ENCODE measurements at places on chromosomes 6 and 20.

- DNase-seq, result no peak
Observed at GRCh38 chr20:8421981-8422380, 289.9 kb downstream of the PLCB1 start.

DNA sequence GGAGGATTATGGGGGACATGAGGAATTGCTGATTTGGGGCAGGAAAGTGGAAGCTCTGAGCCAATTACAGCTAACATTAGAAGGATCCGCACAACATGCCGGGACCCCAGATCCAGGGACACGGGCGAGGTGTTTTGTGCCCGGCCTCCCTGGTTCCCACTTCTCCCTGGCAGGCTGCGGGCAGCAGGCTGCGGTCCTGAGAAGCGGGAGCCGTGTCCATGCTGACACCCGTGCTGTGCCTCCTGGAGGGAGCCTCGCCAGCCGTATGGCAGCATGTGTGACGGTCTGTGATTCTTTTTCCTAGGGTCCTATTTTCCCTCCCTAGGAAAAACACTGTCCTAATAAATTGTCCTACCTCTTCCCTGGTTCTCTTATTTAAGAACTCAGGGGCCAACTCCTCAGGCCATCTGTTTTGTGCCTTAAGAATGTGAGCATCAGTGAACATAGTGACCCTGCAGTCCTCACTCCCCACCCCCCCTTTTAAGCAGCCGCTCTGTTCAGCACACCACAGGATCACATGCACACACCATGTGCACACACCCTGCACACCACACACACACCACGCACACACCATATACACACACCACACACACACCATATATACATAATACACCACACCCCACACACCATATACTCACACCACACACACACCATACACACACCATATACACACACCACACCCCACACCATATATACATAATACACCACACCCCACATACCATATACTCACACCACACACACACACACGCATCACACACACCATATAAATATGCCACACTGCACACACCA lies 49.9 kb downstream of the DACT2 start:
- DNase-seq, result no peak

DNA sequence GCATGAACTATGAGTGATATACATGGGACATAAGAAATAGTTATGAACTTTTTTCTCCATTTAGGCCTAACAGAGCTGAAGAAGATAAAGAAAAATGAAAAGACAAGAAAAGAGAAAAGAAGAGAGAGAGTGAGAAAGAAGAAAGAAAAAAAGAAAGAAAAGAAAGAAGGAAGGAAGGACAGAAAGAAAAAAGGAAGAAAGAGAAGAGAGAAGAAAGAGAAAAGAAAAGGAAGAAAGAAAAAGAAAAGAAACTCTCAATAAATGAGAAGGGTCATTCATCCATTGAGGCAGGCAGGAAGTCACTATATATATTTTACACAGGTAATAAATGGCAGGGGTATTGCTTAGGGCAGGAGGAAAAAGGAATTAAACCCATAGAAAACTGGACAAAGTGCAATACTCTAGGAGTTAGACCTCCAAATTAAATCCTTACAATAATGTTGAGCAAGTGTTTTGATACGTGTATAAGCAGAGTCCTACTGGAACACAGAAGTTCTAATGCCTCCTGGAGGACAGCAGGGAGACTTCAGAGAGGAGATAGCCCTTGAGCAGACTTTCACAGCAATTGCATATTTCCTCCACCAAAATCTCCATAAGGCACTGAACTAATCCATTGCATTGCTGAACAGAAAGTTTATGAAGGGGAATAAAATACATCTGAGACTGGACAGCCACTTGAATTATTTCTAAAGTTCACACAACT lies 86.4 kb upstream of the TENT5A start:
- no peak for DNase-seq

DNA sequence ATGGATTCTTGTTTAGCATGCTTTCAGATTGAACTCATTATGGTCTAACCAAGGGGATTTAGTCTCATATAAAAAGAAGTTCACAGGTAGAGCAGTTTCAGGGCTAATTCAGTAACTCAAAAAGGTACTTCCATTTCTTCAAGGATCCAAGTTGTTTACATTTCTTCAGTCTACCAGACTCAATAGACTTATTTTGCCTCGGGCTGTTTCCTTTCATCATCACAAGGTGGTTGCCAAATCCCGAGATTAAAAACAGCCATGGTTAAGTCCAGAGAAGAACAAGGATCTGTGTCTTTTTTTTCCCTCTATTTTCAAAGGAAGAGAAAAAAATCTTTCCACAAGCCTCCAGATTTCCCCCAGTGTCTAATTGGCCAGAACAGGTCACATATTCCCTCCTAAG lies 69.8 kb upstream of the SNX9 start:
- DNase-seq, result no peak

DNA sequence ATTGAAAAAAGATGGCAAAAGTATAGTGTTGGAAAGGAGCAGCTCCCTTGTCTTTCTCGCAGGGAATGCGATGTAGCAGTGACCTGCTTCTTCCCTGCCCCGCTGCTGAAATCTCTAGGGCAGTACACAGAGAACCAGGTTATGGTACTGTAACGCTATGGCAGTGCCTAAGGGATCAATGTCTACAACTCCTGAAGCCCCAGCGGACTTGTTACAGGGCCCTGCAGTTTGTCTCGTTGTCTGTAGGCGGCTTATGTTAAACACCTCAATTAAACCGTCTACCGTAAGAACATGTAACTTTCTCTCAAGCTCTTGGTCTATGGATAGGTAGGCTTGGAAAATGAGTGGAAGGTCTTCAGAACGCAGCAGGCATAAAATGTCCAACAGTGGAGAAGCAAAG lies 44.8 kb upstream of the SLC17A4 start:
- DNase-seq, result no peak

DNA sequence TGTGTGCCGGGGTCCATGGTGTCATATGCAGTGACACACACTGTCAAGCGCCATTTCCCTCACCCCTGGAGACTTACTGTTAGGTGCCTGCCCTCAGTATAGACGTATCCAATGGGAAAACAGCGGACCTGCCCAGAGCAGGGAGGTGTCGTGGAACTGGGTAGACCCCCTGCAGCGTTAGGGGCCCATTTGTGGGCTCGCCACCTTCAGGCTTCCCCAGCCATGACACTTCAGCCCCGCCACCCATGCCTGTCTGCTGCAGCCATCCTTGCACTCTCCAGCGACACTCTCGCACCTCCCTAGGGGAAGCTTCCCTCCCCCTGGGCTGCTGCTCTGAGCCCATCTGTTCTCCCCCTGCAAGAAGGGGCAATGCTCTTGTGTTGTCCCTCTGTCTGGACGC lies 43.2 kb downstream of the STK35 start:
- DNase-seq, result no peak

GRCh38 chr6:39152262-39152661 lies 37.3 kb upstream of the SAYSD1 start:
- DNase-seq, result no peak

DNA sequence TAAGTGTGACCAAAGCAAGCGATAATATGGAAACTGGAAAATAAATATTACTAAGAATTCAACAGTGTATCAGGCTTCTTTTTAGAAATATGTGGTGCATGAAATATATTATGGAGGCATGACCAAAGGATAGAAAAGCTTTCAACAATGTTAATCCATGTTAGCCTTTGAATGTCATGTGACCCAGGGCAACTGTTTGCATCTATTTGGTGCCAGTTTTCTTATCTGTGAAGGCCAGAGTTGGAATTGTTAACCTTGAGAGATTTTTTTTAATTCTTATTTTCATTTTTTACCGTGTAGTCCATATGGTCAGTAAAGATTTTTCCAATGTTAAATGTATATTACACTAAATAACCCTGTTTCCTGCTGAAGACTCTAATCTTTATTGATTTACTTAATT lies 411.1 kb downstream of the BCKDHB start:
- DNase-seq, result no peak

GRCh38 chr6:168637834-168638233 lies 196.8 kb downstream of the SMOC2 start:
- DNase-seq, result no peak

GRCh38 chr6:37492236-37492972 lies 7.3 kb downstream of the CCDC167 start:
- DNase-seq, result no peak

GRCh38 chr6:10383331-10384090 lies 31.4 kb downstream of the TFAP2A start:
- DNase-seq, result no peak

DNA sequence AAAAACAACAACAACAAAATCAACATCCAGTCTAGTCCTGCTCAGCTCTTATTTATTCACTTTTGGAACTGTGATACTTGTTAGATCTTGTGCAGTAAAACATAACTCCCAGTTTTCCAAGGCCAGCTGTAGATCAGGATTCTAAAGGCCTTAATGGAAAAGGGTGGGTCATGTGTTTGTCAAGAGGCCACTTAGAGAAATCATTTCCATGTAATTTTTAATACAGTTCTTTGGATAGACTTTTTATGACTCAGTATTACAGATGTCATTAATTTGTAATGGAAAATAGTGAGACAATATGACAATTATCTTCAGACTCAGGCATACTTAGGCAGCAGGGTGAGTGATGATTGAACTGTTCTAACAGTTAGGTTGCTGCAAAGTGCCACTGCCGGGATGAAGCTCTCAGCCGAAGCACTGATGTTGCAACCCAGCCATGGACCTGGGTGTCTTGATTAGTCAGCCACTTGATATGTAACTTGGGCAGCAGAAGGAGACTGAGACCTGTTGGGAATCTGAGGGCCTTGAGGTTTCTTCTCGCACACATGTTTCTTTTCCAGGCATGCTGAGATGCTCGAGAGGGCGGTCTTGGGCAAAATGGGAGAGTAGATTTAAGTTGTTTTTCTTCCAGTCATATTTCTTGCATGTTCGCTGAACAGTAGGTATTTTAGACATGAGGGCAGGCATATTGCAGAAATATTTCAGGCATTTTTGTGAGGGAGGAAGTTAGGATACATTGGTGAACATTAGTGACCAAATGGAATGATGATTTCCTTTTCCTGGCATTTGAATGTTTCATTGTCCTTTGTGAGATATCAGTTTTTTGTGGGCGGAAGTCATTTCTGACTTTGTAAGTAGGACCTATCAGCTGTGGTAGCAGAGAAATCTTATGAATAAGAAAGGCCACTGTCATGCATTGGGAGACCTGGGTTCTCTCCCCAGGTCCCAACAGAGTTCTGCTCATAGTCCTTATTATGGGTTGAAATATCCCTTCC lies 52.3 kb downstream of the SLX4IP start:
- no peak for DNase-seq

GRCh38 chr20:20731945-20732296 lies 19.5 kb upstream of the RALGAPA2 start:
- DNase-seq, result no peak

DNA sequence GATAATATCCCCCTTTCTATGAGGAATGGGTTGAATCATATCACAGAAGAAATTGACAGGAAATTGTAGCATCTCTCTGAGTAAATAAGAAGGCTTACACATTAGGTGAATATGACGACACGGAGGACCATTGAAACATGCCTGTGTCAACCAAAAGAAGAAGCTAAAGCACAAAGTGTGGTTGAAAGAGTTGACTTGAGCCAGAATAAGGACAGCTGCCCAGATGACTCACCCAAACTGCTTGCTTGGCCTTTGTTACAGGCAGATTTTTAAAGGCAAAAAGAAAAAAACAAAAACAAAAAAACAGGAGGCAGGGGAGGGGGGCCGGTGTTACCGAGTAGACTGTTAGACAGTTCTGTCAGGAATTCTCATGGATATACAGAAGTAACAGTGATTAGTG lies 129.8 kb upstream of the EDN1 start:
- DNase-seq, result no peak

- DNase-seq, result no peak
Observed at GRCh38 chr6:7467007-7467897, 74.2 kb upstream of the DSP start.

DNA sequence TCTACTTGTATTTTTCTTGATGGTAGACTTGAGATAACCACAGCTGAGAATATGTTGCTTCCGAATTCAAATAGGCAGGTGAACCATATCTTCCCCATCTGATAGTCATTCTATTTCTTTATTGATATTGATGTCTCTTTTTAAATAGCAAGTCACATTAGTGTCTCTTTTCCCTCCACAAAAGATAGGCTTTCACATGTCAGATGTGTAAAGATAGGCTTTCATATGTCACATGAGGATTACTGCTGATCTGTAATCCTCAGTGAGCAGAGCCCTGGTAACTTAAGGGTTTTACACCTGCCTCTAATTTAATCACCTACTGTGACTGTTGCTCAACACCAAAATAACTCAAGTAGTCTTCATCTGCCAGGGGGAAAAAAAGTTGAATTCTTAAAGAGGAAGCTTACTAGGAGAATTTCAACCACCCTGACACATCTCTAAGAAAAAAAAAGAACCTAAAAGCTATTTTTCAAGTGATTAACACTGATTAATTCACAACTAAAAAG lies 45.3 kb upstream of the TRDN start:
- no peak for DNase-seq

GRCh38 chr6:28553986-28554881 lies 28.6 kb downstream of the GPX5 start:
- DNase-seq, result no peak

GRCh38 chr6:42978487-42978838 lies 518 bp downstream of the PEX6 start:
- no peak for DNase-seq

DNA sequence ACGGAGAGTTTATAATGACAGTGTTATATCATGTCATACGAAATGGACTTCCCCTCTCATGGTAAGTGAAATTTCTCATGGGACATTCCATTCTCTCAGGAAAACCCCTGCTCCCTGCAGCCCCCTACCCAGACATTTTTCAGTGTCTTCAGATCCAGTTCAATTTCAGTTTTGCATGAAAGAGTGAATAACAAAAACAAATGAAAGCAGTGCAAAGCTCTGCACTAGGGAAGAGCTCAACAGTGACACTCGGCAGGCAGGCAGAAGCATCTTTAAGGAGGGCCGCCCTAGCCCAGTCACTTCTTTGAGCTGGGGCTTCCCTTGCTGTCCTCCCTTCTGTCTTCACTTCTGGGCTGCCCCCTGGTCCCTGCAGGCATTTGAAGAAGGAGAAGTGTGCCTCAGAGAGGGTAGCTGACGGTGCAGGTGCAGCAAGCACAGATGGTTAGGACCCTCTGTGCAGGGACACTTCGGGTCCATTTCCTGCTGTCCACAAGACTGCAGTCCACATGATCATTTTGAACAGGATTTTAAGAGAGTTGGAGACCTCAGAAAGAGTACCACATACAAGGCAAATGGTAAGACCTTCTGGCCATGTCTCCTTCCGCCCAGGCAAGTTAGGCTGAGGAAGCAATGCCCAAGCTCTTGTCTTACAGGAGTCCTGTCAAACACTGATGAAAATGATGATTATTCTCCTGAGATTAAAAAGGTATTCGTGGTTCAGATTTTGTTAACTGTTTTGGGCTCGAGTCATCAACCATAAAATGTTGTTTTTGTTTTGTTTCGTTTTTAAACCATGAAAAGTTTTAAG lies 5.4 kb upstream of the DUSP22 start:
- DNase-seq, result no peak

GRCh38 chr20:2402271-2402980 lies 21.7 kb downstream of the TGM6 start:
- DNase-seq, result no peak

DNA sequence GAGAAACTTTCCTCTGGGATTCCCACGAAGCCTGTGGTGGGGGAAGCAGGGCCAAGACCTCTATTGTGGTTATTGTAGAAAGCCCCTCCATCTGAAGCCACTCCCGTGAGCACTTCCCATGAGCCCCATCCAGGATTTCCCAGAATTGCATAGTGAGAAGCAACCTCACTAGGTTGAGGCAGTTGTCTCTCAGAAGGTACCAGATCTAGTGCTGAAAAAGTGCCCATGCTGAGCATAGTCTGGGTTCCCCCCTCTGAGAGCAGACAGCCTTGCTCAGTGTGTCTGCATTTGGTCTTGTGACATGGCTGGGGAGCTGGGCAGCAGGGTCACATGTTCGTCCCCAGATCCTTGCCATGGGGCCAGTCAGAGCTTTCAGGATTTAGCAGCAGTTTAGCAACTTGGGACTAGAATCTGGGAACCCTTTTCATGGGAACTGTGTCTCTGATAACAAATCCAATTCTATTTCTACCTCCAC lies 38.6 kb downstream of the SLC9A8 start:
- no peak for DNase-seq

Data from activated T-helper 1 cell treated with Interleukin-2 at 50 U/mL for 16 hours (primary cell).